ENCODE measurements at places on chromosomes 16 and 17. TPM values are rescaled to one million over a fixed set of nuclear protein-coding genes. Genes with fewer than 3 reads are reported as not detected.

DNA sequence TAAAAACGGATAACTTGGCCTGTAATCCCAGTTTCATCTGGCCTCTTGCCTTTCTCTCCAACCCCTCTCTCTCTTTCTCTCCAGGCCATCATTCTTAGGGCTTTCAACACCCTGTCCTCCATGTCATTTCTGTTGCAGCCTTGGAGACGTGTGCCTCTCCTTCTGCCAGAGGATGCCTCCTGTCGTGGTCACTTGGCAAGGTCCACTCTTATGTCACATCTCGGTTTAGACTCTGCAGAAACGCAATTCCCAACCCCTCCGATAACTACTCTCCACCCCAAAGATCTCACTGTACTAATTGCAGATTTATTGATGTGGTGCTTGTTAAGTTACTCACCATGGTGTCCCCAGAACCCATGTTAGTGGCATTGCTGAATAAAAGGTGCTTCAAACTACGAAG, 787.3 kb upstream of the RBFOX1 start:
- no peaks in the 10 kb centered on the region for H3K36me3 ChIP-seq
- no peaks in the 10 kb centered on the region for H3K4me1 ChIP-seq
- no peaks in the 10 kb centered on the region for H3K27me3 ChIP-seq
- no peak overlapping the region for H3K27ac ChIP-seq

Gene EDC4
- 85.3 TPM for total RNA-seq

Gene GAS2L2
- not detected for total RNA-seq

DNA sequence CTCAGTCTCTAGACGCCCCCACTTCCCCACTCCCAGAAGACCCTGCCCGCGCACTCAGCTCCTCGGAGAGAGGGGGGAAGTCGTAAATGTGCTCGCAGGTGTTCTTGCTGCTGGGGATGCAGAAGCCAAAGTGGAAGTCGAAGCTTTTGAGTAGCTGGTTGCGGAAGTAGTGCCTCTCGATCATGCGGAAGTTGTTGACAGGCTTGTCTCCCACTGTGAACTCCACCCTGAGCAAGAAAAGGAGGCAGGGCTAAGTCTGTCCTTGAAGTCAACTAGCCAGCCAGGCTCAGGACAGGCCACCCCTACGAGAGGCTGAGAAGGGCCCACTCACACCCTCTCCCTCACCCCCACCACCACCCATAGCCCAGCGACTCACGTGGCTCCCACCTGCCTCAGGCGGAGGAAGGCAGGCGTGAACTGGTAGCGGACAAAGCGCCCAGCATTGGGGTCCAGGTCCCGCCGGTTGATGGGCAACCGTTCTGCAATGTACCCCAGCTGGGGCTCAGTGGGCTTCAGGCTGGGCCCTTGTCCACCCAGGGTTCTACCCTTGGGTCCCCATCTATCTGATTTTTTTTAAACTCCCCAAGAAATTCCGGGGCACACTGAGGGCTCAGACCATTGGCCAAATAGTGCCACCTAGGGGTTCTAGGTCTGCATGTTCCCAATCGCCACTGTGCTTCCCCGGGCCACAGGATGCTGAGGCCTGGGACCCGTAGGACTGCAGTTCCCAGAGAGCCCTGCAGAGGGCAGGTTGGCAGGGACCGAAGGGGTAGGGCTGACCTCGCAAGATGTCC, 4.6 kb downstream of the UNC119 start:
- peaks cover 7% of the 10 kb centered on the region for H3K4me1 ChIP-seq
- no peaks in the 10 kb centered on the region for H3K36me3 ChIP-seq
- H3K27ac ChIP-seq = no peak overlapping the region
- no peak overlapping the region for H3K4me3 ChIP-seq
- peak; percentile 60 for DNase-seq

Gene PRAC2
- total RNA-seq = not detected

Gene STH
- total RNA-seq = not detected

Gene RPA1
- total RNA-seq = 150 TPM

DNA sequence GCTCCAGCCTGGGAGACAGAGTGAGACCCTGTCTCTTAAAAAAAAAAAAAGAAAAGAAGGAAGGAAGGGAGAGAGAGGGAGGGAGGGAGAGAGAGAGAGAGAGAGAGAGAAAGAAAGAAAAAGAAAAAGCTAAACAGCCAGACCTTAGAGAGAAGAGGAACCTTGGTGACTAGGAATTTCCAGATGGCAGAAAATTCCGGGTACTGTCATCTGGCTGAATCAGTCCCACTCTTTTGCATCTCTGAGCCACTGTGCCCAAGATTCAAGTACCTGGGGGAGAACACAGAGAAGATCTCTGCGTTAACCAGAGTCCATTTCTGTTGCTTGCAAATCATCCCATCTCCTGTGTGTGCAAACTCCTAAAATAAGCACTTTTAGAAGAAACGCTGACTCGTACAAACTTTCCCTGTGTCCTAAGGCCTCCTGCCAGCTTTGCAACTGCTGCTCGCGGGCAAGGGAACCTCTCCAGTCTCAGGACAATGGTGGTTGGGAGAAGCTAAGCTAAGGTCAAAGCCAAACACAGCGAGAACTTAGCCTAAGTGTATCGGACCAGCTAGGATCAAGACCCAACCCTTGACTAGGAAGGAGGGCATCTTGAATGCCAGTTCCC, 18.0 kb downstream of the BMERB1 start:
- no peak overlapping the region for H3K27ac ChIP-seq
- no peaks in the 10 kb centered on the region for H3K4me1 ChIP-seq
- no peak overlapping the region for H3K4me3 ChIP-seq
- no peaks in the 10 kb centered on the region for H3K36me3 ChIP-seq
- DNase-seq = no peak
- H3K27me3 ChIP-seq = no peaks in the 10 kb centered on the region

DNA sequence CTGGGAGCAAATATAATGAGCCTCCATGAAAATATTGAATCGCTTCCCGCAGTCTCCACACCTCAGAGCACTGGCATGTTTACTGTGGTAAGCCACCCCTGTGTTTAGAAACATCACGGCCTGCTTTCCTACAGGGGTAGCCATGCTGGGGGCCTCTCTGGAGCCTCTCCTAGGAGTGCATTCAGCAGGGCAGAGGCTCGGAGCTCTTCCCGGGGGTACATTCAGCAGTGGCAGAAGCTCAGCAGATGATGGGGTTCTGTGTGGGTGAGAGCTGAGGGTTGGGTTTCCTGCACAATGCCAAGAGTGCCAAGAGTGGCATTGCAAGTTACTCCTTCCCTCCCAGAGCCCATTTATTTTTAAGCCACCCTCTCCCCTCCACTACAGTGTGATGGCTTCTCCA, 386.6 kb downstream of the SEC14L1 start:
- no peaks in the 10 kb centered on the region for H3K27me3 ChIP-seq
- H3K36me3 ChIP-seq = no peaks in the 10 kb centered on the region
- no peak overlapping the region for H3K27ac ChIP-seq
- no peaks in the 10 kb centered on the region for H3K4me1 ChIP-seq
- no peak overlapping the region for H3K4me3 ChIP-seq

DNA sequence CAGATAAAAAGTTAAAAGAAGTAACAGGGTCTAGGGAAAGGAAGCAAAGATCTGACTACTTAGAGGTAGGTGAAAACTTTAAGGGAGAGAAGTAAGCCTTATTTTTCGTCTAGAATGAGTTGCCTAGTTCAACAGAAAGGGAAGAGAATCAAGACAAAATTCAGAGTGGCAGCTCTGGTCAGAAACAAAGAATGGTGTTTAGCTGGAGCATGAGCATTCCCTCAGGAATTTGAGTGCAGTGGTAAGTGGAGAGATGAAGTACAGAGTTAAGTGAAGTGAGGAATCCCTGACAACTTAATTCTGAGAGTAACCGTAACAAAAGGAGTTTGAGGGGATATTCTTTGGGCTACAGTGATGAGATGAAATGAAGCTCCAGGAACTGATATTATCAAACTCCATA, 11.5 kb downstream of the SMG6 start:
- no peak overlapping the region for H3K4me3 ChIP-seq
- no peak for DNase-seq
- H3K4me1 ChIP-seq = no peaks in the 10 kb centered on the region
- H3K27me3 ChIP-seq = no peaks in the 10 kb centered on the region

- H3K4me3 ChIP-seq = no peak overlapping the region
- no peak for DNase-seq
- no peaks in the 10 kb centered on the region for H3K36me3 ChIP-seq
- H3K4me1 ChIP-seq = no peaks in the 10 kb centered on the region
- H3K27me3 ChIP-seq = no peaks in the 10 kb centered on the region
Observed at GRCh38 chr17:18076936-18077335, 10.8 kb upstream of the DRG2 start.

- no peaks in the 10 kb centered on the region for H3K4me1 ChIP-seq
- H3K4me3 ChIP-seq = no peak overlapping the region
- H3K36me3 ChIP-seq = peaks cover 33% of the 10 kb centered on the region
- H3K27ac ChIP-seq = no peak overlapping the region
- DNase-seq = no peak
Observed at GRCh38 chr16:20830372-20830771, 24.0 kb downstream of the REXO5 start.

GRCh38 chr16:65032387-65032786, 89.5 kb downstream of the CDH11 start:
- no peaks in the 10 kb centered on the region for H3K4me1 ChIP-seq
- DNase-seq = no peak
- H3K36me3 ChIP-seq = no peaks in the 10 kb centered on the region

Gene PKD1
- total RNA-seq = 279 TPM

Gene PLA2G10
- total RNA-seq = 0.23 TPM
